Activated T-helper 9 cell treated with anti-CD3 and anti-CD28 coated beads, Interleukin-2, amount 50 U/mL, for 16 hours (primary cell): ENCODE measurements at places on chromosomes 2 and 18.

GRCh38 chr18:57087644-57088376 is 59.1 kb upstream of the BOD1L2 start:
- DNase-seq: no peak

GRCh38 chr2:68390586-68390985 is 25.5 kb downstream of the PLEK start:
- no peak for DNase-seq

DNA sequence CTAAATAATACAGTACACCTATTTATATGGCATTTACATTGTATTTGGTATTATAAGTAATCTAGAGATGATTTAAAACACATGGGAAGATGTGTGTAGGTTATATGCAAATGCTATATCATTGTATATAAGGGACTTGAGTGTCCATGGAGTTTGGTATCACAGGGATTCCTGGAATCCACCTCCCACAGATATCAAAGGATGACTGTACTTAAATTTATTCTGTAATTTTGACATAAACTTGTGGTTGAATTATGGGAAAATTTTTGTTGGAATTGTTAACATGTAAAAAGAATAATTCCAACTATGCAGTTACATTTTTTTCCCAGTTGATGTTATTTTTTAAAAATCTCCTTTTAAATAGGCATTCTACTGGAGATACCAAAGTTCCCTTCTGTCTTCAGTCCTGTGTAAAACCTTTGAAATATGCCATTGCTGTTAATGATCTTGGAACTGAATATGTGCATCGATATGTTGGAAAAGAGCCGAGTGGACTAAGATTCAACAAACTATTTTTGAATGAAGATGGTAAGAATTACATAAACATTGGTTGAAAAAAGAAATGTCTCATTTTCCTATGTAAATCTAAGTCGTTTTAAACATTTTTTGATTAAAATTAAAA is 24.1 kb downstream of the GLS start:
- no peak for DNase-seq

GRCh38 chr2:239950144-239951128 is 74.7 kb downstream of the NDUFA10 start:
- no peak for DNase-seq

- no peak for DNase-seq
Measured at GRCh38 chr2:136210455-136210805, 92.5 kb upstream of the CXCR4 start.

DNA sequence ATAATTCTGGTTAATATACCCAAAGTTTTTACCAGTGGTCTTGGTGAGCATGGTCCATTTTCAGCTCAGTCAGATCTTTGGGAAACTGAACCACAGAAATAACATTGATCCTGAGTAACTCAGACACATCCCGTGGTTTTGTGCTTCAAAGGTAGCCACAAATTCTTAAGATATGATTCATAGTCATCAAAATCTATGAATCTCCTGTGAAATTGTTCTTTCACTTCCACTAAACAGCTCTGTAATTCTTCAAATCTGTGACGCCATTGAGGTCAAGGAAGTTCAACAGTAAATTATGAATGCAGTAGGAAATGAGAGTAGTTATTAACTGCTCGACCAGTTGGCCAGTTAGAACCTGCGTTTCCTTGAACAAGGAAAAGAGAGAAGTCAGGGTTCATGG is 147.3 kb downstream of the IRS1 start:
- no peak for DNase-seq

DNA sequence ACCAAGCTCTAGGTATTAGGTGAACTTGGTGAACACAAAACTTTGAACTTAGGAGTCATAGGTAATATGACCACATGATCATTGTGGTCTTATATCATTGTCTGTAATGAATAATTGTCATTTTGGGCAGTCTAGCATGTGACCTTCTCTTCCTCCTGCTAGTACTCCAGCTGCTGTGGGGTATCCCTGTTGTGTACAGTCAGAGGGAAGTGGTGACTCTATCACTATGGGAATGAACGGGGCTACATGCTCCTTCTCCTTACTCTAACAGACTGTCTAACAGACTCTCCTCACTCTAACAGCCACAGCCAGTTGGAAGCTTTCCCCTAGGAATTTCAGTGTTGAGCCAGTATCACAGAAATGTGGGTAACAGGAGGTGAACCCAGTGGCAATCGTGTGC is 68.2 kb upstream of the NEDD4L start:
- no peak for DNase-seq

DNA sequence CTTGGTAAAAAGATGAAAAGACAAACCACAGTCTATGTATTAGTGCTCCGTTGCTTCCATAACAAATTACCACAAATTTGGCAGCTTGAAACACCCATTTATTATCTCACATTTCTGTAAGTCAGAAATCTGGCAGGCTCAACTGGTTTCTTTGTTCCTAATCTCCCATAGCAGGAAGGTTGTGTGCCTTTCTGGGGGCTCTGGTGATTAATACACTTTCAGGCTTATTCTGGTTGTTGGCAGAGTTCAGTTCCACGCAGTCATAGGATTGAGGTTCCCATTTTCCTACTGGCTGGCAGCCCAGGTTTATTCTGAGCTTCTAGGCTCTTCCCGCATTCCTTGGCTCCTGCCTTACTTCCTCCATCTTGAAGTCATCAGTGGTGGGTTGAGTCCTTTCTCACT is 189.3 kb downstream of the ANAPC1 start:
- no peak for DNase-seq

DNA sequence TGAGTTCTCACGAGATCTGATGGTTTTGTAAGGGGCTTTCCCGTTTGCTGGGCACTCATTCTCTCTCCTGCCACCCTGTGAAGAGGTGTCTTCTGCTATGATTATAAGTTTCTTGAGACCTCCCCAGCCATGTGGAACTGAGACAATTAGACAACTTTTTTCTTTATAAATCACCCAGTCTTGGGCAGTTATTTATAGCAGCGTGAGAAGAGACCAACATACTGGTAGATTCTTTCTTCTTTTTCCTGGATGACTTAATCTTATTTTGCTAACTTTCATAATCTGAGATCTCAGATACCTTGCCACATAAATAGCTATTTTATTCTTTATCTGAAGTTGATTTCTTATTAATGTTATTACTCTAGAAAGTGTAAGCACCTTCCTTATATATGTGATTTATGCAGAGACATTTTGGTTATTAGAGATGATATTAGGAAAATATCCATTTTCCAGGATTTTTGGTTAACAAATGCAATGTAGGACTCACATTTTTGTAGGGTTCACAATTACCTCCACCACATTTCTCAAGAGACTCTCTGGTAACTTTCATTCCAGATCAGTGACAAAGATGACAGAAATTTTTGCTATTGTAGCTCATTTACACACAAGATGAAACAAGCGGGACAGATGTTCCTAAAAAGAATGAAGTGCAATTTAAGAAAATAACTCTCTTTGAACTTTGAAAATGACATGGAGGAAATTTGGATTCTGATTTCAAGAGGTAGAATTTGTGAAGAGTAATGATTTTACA is 97.9 kb upstream of the RND3 start:
- DNase-seq: no peak

- DNase-seq: no peak
Measured at GRCh38 chr2:239120664-239121063, 272.8 kb downstream of the TWIST2 start.

- DNase-seq: no peak
Measured at GRCh38 chr2:28547223-28547860, 51.5 kb downstream of the PLB1 start.

GRCh38 chr18:3624935-3625741 is 175.2 kb downstream of the TGIF1 start:
- peak; percentile 58 for DNase-seq

GRCh38 chr2:213224366-213224765 is 59.9 kb upstream of the SPAG16 start:
- no peak for DNase-seq

- DNase-seq: no peak
Measured at GRCh38 chr2:153028626-153029025, 310.2 kb downstream of the ARL6IP6 start.

- no peak for DNase-seq
Measured at GRCh38 chr18:52685316-52685715, 345.3 kb downstream of the DCC start.

DNA sequence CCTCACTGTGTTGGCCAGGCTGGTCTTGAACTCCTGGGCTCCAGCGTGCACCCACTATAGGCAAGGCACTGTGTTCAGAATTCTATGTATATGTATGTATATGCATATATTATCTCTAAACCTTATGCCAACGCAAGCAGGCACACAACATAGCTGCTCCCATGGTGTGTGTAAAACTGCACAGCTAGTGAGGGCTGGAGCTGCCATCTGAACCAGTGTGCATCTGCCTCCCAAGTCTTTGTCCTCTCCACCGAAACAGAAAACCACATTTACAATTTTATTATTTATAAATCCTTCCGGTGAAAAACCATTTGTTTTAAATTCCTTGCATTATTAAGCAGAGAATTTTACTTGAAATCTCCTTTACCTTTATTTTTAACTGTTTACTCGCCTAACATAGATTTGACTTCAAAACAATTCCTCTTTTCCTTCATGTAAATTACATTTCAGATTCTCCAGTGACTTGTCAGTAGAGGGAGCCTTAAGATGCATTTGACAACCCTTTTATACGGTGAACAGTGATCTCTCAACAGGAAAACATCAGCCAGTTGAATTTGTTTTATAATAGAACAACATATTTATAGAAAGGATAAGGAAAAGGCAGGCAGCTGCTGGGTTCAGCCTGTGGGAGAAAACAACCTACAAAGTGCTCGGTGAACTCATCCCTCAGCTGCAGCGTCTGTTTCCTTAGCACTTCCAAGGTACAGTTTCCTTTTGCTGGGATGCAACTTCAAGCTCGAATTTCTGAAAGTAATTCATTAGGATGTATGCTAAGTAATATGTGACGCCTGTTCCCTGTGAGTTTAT is 101.2 kb downstream of the MYT1L start:
- DNase-seq: no peak

DNA sequence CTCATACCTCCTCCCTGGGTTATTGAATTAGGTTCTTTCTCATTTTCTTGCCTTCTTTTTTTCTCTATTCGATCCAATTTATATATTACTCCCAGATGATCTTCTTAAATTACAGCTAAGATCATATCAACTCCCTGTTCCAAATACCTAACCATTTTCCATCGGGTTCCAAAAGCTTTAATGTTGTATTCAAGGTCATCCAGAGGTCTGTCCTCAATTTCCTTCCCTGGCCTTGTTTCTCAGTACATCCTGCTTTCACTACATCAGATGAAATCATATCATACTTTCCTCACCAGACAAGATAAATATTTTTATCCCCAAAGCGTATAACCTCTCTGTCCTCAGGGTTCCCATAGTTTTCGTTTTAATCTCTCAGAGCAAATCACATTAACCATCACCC is 36.3 kb upstream of the GREB1L start:
- no peak for DNase-seq

DNA sequence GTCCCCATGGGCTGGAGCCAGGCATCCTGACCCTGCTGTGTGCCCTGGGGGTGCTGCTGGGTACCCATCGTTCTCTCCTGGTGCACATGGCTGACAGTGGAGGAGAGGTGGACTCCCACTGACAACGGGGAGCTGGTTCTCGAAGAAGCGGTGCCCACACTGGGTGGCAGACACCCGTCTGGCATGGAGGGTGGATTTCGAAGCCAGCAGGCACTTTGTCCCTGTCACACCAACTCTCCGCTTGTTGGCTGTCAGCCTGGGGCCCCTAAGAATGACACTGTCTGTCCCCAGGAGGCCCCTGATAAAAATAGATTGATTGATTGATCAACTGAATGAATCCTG is 55.4 kb downstream of the RTP5 start:
- DNase-seq: no peak

DNA sequence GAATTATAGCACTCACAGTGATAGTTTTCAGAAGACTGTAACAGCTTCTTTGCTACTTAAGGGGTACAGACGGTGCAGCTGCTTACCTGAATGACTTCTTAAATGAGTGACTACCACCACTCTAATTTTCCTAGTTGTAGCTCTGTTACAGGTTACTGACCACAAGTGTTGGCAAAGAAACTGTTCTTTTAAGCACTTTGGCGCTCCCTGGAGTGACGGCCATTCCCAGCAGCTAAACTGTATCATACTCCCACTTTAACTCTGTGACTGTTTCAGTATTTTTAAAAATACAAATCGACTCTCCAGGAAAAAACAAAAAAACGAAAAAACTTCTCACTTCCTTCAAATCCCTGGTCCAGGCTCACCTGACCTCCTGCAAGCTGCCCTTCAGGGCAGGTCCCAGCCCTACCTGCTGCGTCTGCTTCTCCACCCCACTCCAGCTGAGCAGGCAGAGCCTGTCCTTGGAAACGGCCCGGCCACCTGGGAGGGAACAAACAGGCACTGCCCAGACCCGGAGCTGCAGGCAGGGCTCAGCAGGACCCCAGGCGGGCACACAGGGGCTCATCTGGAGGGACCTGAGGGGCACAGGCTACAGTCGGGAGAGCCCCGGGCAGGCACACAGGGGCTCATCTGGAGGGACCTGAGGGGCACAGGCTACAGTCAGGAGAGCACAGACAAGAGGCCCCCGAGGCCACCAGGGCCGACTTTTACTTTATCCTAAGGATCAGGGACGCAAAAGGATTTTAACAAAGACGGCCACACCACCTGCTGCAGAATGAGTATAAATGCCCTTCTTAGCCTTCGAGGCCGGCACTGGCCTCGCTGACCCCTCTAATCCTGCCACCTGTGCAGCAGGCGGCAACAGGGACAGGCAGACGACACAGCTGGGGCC is 24.5 kb downstream of the SLC66A2 start:
- DNase-seq: no peak

DNA sequence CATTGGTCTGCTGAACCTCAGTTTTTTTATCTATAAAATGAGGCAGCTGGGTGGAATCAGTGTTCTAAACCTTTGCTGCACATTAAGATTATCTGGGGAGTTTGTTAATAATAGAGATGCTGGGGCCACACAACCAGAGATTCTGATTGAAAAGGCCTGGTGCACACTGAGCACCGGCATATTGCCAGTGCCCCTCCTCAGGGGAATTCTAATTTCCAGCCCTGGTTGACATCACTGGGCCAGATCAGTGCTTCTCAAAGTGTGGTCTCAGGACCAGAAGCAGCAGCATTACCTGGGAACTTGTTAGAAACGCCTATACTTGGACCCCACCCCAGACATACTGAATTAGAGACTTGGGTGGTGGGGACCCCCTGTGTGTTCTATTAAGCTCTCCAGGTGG is 112.5 kb downstream of the SETBP1 start:
- no peak for DNase-seq

GRCh38 chr2:174486563-174487107 is at the start of gene GPR155:
TSS of gene GPR155 (minus strand) at chr2:174487029. CDS start at chr2:174481956, 5,073 bp downstream.
- peak; percentile 37 for DNase-seq

DNA sequence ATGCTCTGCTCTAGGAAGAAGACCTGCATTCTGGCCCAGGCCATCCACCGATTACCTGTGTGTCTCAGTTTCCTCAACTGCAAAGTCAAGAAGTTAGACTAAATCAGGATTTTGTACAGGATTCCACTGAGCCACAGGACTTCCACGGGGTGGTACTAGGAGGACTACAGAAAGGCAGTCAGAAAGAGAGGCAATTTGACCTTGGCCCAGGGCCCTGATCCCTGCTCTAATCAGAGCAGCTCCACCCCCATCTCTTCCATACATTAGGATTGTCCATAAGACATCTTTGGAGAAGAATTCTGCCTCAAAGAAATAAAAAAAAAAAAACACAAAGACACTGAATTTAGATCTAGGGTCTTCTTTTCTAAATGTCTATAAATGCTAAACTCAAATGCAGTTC is 52.8 kb upstream of the TSPYL6 start:
- no peak for DNase-seq
